Amniotic stem cell (primary cell): ENCODE measurements at places on chromosomes 1 and 21.

GRCh38 chr1:68453060-68453670 is 3.4 kb upstream of the RPE65 start:
- DNase-seq = no peak

DNA sequence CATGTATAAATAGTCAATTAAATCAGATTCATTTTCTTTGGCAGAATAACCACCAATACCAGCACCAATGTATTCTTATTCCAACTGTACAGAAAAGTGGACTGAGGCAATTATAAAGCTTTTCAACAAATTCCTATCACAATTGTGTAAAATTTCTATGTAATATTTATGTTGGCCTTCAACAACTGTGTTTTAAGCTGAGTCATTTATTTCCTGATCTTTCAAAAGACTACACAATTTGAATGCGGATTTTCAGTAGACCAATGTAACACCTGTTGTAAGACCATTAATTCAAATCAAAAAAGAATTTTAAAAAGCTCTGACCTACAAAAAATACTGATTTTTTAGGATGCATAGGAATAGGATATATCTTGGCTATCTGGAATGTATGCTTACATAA is 25.5 kb downstream of the GPATCH2 start:
- DNase-seq = no peak

DNA sequence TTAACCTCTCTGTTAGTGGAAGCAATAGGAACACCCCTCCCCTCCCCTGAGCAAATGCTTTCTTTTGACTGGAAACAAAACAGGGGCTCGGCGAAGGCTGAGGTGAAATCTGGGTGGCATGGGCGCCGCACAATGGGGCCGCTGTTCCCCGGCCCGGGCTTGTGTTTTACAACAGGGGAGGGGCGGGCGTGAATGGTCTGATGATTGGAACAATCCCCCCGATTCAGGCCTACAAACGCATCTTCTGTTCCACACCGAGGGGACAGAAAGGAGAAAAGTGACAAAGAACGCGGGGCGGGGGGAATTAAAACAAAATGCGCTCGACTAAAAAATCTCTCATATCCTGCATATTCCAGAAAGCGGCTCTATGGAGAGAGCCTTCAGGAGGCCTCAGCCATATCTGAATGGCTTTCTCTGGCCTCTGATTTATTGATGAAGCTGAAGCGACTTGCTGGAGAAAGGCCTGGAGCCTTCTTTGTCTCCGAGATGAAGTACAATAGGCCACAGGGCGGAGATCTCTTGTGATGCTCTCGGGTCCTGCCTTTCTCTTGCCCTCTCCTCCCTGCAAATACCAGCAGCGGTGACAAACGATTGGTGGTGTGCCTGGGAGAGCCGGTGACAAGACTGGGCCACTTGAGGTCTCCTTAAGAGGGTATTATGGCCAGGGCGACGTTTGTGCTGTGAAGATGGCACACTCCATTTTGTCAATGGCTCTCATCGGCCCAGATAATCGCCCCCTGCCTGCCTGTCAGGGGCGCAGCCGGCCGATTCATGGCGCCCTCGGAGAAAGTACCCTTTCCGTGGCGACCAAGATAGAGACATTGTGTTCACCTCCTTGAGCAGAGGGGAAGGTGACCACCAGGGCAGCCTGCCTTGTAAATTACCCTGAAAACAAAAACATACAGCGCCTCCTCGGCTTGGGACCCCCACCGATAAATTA is 47.1 kb upstream of the OLIG2 start:
- DNase-seq = no peak

DNA sequence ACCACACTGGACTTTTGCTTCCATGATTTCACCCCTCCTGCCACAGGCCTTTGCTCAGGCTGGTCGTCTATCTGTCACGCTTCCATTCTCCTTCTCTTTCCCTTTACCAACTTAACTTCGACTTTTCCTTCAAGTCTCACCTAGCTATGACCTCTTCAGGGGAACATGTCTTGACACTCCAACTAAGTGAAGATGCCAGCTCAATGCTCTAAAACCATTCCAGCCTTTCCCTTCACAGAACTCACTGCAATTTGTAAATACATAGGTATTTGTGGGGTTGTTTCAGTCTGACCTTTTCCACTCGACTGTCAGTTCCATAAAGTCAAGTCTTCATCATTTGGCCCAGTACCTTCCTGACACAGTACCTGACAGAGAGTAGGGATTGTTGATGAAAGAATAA is 358.6 kb upstream of the CAMK1G start:
- DNase-seq = no peak

GRCh38 chr1:5943343-5944124 is 48.7 kb downstream of the NPHP4 start:
- DNase-seq = no peak
